ENCODE measurements at places on chromosomes 1 and 21. TPM values are rescaled to one million over a fixed set of nuclear protein-coding genes. Genes with fewer than 3 reads are reported as not detected.

DNA sequence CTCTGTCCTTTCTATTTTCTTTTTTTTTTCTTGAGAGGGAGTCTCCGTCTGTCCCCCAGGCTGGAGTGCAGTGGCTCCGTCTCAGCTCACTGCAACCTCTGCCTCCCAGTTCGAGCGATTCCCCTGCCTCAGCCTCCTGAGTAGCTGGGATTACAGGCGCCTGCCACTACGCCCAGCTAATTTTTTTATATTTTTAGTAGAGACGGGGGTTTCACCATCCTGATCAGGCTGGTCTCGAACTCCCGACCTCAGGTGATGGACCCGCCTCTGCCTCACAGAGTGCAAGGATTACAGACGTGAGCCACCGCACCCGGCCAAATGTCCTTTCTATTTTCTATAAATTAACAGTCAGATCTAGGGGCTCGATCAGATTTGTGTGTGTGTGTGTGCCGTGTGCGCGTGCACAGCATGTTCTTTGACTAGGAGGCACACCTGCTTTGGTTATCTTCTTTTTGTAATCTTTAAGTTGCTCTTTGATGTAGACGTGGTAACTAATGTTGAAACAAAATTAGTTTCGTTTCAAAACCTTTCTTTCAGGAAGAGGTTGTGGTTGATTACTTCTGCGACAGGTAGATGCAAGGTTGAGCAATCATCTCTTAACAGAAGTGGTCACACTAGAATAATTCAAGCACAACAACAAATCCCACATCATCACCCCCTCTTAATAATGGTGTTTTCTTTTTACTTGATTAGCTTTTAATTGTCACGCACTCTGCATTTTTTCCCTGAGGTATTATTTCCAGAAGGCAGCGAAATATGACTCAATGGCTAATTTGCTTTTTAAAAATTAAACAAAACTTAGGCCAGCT, 779 bp upstream of the DEGS1 start:
- DNase-seq, result no peak

DNA sequence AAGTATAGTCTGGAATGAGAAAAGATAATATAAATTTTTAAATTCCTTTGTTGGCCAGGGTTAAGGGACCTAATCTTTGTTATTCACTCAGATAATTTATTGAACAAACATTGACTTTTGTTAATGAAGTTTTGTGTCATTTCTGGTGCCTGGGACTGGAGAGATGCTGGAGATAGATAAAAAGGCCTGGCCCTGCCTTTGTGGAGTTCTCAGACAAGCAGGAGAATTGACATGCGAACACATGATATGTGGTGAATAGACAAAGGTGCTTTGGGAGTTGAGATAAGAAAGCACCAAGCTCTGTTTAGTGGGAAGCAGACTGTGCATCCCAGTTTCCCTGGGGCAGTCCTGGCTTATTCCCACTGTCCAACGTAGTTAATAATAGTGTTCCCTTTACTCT, 8.5 kb downstream of the C1orf21 start:
- DNase-seq, result no peak

DNA sequence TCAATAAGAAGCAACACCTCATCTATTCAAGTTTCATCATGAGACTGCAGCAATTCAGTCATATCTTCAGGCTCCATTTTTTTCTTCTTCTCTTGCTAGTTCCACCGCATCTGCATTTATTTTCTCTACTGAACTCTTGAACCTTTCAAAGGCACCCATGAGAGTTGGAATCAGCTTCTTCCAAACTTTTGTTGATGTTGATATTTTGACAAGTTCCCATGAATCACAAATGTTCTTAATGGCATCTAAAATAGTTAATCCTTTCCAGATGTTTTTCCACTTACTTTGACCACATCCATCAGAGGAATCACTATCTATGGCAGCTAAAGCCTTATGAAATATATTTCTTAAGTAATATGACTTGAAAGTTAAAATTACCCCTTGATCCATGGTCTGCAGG, 434.3 kb downstream of the GPATCH2 start:
- DNase-seq, result no peak

- no peak for DNase-seq
These were observed 77.1 kb upstream of the COG2 start for GRCh38 chr1:230565141-230565540.

DNA sequence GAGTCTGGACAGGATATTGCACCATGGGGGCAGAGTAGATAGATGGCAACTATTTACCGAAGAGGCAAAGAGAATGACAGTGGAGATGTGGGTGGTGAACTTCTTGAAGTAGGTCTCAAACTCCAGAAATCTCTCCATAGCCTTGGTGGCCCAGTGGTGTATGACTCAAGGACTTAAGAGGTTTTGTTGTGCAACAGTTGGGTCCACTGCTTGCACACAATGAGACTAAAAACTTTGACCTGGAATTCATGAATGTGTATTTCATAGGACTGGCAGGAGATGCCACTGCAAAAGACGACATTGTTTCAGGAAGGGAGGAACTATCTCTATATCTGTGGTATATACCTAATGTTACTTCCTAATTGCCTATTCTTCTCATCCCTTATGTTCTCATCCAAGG, 75.9 kb downstream of the ZSCAN20 start:
- DNase-seq, result no peak

DNA sequence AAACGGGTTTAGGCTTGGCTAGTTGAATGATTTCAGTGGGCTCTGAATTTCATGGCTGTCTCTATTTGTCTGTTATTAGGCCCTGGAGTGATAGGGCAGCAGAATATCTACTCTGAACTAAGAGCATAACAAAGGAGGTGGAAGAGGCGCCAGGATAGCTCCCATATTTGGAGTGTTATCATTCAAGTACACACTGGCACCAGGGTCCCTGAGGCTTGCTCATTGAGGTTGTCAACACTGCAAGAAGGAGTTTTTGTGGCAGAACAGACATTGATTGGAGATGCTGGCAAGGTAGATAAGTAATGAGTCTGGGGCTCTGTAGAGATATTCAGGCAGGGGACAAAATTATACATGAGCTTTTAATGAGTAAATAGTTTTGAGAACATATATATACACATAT, 1748.4 kb downstream of the MRPL39 start:
- DNase-seq, result no peak

The RHBDL2 gene
- not detected for total RNA-seq

The PTPRC gene
- not detected for total RNA-seq
